Choroid plexus epithelial cell (primary cell): ENCODE measurements at places on chromosomes 7 and 10.

DNA sequence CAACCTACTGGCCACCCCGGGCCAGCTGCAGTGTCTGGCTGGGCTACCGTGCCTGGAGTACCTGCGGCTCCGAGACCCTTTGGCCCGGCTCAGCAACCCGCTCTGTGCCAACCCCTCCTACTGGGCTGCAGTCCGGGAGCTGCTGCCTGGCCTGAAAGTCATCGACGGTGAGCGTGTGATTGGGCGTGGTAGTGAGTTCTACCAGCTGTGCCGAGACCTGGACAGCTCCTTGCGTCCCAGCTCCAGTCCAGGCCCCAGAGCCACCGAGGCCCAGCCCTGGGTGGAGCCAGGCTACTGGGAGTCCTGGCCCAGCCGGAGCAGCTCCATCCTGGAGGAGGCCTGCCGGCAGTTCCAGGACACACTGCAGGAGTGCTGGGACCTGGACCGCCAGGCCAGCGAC, 4.2 kb downstream of the RARRES2 start:
- no peak for DNase-seq

DNA sequence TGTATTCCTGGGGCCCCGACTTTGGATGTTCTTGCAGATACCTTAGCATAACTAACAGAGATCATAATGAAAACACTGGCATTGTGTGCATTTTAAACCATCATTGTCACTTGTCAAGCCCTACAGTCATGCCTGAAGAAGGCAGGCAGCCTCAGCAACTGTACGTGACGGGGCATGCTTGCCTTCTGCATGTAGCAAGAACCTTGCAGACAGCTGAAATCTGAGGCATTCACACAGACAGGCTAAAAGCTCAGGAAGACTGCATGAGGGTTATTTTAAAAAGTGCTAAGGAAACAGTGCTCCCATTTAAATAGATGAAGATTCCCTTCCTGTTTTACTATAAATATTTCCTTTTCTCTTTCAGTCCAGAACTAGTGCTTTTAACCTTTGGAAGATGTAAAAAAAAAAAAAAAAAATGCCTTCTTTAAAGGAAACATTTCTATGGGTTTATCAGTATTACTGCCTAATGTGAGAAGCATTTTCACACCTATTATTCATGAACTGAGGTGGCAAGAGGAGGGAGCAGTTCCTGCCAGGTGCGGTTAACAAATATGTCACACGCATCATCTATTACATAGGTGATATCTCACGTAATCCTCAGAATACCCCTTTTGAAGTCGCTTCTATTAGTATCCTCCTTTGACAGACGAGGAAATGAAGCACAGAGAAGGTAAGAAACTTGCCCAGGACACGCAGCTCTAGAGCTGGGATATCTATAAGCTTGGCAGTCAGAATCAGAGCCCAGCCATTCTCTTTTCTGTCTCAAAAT, 88.1 kb downstream of the PRKCQ start:
- DNase-seq = no peak

DNA sequence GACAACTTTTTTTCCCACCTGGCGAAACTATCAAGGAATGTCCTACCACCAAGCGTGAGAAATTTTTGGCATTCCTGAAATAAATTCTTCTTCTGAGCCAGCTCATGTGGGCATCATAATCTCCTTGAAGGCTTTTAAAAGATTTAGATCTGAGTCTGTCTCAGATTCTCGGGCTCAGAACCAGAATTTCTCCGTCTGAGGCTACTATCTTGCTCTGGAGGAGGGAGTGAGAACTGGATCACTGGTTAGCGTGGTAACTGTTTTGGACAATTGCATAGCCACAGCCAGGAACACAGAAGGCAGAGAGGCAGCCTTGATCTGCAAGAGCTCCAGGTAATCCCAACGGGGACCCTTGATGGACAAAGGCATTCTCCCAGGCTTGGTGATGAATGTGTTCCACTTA, 1.0 kb upstream of the PLAC9 start:
- DNase-seq = no peak

DNA sequence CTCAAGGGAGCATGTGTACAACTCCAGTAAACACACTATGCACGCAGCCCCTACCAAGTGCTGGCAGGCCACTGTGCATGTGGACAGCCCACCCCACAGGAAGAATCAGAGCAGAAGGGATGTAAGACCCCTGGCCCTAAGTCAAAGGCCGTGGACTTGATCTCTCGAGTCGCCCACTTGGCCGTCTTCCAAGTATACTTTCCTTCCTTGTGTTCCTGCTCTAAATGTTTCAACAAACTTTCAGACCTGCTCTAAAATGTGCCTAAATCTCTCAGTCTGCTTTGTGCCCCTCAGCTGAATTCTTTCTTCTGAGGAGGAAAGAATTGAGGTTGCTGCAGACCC, 21.1 kb upstream of the NOM1 start:
- no peak for DNase-seq

GRCh38 chr7:24911213-24911603, 68.8 kb downstream of the OSBPL3 start:
- no peak for DNase-seq

- DNase-seq = no peak
Observed at GRCh38 chr7:134731616-134732015, 47.8 kb upstream of the CALD1 start.

DNA sequence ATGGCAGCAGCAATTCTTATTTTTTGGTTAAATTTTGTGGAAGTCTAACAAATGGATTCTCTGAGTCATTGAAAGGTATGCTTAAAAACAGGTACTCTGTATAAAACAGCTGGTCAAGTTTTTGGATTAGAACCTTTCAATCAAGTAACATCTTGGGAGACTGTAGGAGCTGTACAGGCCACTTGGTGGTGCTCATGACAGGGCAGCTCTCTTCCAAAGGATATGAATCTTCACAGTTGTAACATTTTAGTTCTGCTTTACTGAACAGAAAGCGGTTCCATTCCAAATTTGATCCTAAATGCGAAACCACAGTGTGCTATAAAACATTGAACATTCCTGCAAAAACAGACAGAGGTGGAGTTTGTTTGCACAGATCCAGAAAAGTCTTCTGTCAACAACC, 44.5 kb upstream of the AGR3 start:
- DNase-seq = peak; percentile 79

DNA sequence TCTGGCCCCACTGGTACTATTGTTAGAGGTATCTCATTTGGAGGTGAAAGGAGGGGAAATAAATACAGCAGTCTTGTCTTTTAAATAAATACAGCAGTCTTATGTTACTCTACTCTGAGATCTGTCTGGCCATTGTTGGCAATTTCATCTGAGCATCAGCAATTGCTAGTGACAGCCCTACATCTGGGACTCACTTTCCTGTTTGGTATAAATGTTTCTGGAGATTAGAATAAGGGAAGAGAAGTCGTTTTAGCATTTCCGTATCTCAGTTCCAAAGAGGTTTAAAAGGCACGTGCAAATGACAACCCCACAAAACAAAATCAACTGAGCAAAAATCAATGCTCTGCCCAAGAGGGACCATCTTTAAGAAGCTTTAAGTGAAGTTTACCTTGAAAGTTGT, 18.1 kb upstream of the CNNM2 start:
- DNase-seq = no peak

DNA sequence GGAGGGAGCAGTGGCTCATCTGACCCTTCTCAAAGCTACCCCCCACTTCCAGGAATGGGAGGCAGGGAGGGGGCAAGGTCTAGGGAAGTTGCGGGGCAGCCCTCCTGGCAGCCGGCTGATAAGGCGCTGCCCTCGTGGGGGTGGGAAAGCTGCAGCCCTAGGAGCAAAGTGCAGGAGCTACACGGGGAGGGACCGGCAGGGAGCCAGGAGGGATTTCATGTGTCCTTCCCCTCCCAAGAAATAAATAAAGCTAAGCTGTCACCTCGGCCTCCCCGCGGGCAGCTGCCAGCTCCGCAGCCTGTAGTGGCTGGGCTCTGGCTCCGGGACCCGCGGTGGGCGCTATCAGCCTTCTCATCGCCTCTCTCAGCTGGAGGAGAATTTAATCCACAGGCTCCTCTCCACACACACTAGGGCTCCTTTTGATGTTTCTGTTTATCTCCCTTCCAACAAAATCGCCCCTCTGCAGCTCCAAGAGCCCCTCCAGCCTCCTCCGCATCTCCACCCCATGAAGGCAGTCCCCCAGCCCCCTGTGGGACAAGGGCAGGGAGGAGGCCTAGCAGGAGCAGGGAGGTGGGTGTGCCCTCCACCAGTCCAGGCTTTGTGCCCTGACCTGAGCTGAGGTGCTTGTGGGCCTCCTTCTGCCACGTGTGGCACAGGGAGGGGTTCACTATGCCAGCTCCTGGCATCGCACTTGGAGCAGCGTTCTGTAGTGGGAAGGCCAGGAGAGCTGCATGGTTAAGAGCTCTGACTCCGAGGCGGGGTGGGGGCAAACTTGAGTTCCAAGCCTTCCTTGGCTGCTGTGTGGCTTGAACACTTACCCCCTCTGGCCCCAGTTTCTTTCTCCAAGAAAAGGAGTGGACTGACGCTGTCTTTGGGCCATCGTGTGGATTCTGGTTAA, 80.5 kb downstream of the C10orf105 start:
- DNase-seq = no peak

DNA sequence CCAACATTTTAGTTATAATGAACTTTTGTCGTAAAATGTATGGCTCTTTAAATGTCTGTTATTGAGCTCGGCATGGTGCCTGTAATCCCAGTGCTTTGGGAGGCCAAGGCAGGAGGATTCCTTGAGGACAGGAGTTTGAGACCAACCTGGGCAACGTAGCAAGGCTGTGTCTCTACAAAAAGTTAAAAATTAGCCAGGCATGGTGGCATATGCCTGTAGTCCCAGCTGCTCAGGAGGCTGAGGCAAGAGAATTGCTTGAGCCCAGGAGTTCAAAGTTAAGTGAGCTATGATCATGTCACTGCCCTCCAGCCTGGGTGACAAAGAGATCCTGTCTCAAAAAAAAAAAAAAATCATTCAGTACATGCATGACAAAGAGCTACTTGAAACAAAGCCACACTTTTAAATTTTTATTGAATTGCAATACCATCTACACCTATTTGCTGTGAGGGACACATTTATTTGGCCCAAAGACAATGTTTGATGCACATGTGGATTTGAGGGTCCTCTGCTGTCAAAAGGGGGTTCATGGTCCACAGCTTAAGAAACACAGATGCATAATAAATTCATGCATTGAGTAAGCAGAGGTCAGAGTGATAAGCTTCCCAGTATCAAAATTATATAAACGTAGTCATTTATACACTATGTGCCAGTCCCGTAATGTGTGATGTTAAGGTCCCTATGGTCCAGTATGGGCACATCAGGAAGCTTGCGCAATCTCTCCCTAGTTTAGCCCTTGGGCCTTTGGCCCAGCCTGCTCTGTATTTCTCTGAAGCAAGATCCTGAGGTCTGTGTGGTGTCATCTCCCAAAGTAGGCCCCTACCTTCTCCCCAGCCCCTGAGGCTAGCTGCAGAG, 4.4 kb upstream of the MALSU1 start:
- no peak for DNase-seq

GRCh38 chr10:26172131-26172530, 44.4 kb upstream of the GAD2 start:
- DNase-seq = no peak

DNA sequence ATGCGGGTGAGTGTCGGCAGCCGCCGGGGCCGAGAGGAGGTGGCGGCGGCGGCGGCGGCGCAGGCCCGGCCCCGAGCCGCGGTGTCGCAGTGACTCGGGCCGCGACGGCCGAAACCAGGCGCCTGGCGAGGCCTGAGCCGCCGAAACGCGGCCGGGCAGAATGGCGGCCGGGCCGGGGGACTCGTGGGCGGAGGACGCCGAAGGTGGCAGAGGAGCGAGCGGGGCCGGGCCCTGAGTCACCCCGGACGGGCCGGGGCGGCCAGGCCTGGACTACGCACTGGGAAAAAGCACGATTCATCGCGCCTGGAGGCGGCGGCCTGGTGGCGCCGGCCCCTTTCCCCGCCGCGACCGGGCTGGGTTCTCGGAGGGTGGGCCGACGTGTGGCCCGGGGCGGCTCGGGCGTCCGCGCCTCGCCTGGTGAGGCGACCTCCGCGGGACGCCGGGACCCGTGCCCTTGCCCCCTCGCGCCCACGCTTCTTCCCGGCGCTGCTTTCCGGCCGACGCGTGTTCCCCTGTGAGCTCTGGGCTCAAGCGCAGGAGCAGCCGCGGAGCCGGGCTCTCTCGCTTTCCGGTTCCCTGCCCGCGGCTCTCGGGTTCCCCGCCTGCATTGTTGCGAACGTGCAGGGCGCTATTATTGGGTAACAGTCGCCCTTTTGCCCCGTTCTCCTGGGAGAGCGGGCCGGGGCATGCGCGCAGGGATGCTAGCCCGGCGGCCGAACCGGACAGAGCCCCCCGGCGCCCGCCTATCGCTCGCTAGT, 500 bp downstream of the CUL1 start:
- DNase-seq = peak; percentile 61

GRCh38 chr7:20280475-20281351, 50.0 kb upstream of the ITGB8 start:
- DNase-seq = peak; percentile 83

- no peak for DNase-seq
Observed at GRCh38 chr10:127757033-127757432, 20.0 kb downstream of the FOXI2 start.

- no peak for DNase-seq
Observed at GRCh38 chr10:80770239-80770638, 232.5 kb downstream of the SH2D4B start.

- DNase-seq = no peak
Observed at GRCh38 chr10:66843396-66843795, 82.4 kb upstream of the LRRTM3 start.

- DNase-seq = peak; percentile 74
Observed at GRCh38 chr10:102781921-102782557, 38.3 kb downstream of the WBP1L start.

DNA sequence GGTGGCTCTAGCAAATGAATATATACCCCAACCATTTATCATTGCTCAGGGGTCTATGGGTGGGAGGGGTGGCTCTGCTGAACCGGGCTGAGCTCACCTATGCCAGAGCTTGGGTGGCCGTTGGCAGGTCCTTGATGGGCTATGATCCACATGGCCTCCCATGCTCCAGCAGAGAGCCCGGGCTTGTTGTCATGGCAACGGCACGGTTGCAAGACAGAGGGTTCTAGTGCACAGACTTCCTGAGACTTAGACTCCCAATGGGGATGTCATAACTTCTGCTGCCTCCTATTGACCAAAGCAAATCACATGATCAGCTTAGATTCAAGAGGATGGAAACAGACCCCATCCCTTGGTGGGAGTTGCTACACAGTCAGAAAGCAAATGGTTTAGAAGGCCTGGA, 36.4 kb upstream of the CARD11 start:
- no peak for DNase-seq

DNA sequence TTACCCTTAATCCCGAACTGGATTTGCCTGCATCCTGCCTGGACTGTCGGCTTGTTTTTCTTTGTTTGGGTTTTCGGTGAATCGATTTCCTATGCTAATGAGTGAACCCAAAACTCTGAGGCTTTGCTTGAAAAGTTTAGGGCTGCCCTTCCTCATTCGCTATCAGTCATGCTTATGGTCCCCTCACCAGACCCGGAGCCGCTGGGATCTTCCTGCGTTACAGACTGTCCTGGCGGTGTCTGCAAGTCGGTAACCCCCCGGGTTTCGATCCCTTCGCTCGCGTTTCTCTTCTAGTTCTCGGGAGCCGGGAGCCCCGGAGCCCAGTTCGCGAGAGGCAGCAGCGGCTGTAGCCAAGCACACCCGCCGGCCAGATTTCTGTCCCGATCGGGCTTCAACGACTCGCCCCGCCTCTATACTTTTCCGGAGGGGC, 2.2 kb downstream of the EMX2 start:
- no peak for DNase-seq
